NCI-H2029 treated with DMSO at 0.1 percent for 48 hours (cell line): ENCODE measurements at places on chromosomes 3 and 15.

GRCh38 chr15:94375997-94376396 lies 144.6 kb downstream of the MCTP2 start:
- DNase-seq: no peak

GRCh38 chr3:152405915-152406802 lies 137.4 kb downstream of the MBNL1 start:
- DNase-seq: no peak

DNA sequence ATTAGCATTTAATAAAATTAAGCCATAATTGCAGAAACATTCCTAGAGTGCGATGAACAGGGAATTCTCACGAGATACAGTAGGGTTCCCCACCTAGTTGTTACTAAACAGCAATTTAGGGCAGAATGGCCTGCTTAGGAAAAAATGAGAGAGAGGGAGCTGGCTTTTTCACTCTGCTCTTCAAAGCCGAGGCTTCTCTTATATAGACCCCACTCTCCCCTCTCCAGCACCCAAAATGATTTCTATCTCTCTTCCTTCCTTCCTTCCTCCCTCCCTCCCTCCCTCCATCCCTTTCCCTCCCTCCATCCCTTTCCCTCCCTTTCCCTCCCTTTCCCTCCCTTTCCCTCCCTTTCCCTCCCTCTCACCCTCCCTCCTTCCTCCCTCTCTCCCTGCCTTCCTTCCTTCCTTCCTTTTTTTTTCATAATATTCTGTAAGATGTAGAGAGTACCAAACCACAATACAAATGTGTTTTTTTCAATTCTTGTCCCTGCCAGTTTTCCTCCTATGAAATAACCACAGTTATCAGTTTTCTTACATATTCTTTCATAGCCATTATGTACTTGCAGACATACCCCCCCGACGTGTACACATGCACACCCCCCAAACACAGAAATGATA lies 48.1 kb upstream of the ZCWPW2 start:
- DNase-seq: no peak

DNA sequence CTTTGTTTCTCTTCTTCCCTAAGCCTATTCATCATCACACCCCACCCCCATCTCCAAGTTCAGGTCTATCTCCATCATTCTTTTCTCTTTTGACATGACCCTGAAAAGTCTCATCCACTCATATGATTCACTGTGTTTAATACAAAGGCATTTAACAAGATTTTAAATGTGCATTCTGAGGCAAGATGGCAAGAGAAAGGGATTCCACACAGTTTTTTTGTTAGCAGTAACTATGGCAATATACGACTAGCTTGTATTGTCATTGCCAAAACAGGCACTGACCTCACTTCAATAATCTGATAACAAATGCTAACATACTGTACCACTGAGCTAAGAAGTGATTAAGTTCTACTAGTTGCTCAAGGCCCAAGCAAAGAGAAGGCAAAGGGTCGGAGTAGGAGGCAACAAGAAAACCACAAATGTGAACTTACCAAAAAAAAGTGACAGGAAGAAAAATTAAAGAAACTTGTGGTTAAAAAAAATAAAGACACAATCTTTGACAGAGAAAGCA lies 53.2 kb downstream of the FBN1 start:
- no peak for DNase-seq

DNA sequence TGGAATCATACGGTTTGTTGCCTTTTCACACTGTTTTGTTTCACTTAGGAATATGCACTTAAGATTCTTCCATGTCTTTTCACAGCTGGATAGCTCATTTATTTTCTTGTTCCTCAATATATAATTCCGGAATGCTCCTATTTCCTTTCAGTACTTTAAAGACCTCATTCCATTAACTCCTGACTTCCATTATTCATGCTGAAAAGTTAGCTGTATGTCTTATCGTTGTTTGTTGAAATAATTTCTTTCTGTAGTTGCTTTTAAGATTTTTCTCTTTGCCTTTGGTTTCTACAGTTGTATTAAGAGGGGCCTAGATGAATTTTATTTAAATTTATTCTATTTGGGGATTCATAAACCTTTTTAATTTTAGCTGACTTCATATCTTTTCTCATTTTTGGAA lies 122.2 kb downstream of the ANXA2 start:
- DNase-seq: no peak

- no peak for DNase-seq
Measured at GRCh38 chr15:88849376-88850072, 45.8 kb downstream of the HAPLN3 start.

- no peak for DNase-seq
Measured at GRCh38 chr15:35603301-35603700, 57.3 kb upstream of the DPH6 start.

DNA sequence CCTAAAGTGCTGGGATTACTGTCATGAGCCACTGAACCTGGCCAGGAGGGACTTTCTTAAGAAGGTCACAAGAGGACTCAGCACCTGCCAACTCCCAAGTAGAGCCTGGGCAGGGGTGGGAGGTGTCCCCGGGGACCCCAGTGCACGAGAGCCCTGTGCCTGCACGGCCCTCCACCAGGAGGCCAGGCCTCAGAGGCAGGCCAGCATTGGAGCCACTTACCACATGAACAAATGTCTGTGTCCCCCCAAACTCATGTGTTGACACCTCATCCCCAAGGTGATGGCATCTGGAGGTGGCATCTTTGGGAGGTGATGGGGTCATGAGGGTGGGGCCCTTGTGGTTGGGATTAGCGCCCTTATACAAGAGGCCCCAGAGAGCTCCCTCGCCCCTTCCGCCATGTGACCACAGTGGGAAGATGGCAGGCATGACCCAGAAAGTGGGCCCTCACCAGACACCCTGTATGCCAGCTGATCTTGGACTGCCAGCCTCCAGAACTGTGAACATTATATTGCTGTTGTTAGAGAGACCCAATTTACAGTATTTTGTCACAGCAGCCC lies 3.2 kb upstream of the RPUSD3 start:
- DNase-seq: no peak

DNA sequence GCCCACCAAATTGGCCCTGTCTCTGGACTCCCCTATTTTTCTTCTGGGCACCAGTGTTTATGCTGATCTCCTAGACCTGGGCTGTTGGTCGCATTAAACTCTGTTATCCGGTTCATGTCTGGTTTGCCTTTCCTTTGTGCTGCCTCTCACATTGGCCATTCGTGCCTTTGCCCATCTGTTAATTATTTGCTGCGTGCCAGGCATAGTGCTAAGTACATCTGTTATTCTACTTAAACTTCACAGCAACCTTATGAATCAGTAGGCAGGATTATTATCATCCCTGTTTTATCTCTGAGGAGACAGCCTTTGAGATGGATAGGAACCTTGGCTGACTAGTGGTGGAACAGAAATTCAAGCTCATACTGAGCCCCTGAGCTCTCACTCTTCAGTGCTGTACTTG lies 76.0 kb downstream of the THSD4 start:
- DNase-seq: no peak

DNA sequence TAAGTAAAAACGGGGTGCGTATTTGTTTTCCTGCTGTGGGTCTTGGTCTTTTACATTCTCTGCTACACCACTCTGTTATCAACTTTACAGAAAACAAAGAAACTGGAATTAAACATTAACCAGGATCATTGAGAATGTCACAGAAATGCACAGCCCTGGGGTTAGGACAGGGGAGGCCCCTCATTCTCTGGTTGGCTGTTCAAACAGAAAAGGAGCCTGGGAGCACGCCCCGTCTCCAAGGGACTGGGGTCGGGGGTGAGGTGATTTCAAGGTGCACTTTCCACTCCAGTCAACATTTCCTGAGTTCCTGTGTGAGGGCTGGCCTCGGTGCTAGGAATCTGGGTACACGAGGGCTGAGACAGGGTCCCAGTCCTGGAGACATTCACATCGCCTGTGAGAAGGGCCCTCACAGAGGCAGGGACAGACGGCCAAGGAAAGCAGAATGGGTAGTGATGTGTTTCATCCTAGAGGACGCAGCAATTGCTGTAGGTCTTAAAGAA lies 30.3 kb downstream of the CPN2 start:
- DNase-seq: no peak

GRCh38 chr3:110562621-110563020 lies 509.0 kb upstream of the NECTIN3 start:
- no peak for DNase-seq

GRCh38 chr3:167246252-167246651 lies 133.8 kb downstream of the ZBBX start:
- DNase-seq: no peak

DNA sequence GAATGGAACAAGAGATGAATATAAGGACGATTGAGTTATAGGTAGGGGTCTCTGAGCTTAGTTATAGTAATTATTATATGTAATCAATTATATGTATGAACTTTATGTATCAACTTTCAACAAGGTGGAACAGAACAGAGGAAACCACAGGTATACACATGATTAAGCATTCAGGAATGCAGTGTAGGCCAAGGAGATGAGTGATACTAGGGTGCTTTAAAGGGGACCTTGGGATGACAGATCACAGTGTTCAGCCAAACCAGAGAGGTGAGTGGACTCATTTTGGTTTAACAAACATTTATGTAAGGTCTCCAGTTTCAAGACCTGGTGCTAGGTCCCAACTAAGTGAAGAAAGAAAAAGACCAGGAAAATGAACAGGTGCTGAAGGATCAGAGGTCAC lies 895.5 kb downstream of the ROBO2 start:
- DNase-seq: no peak

GRCh38 chr3:55661141-55661540 lies 174.0 kb upstream of the WNT5A start:
- no peak for DNase-seq

DNA sequence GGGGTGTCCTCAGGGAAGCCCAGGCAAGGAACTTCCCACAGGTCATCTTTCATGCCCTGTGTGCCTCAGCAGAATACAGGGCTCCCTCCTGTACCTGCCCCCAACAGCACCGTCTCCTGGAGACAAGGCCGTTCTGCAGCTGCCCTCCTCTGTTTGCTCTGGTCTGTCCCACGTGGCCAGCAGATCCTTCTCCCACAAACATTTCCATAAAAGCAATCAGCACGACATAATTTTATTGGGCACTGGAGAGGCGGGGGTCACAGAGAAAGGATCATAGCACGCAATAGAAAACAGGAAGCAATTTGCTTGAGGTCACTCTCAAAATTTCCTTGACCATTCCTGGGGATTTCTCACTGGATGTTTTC lies 29.4 kb downstream of the STARD5 start:
- no peak for DNase-seq

- DNase-seq: no peak
Measured at GRCh38 chr15:82122746-82123400, 77.1 kb upstream of the MEX3B start.

GRCh38 chr3:132283440-132283839 lies 33.8 kb upstream of the ACP3 start:
- peak; percentile 26 for DNase-seq

DNA sequence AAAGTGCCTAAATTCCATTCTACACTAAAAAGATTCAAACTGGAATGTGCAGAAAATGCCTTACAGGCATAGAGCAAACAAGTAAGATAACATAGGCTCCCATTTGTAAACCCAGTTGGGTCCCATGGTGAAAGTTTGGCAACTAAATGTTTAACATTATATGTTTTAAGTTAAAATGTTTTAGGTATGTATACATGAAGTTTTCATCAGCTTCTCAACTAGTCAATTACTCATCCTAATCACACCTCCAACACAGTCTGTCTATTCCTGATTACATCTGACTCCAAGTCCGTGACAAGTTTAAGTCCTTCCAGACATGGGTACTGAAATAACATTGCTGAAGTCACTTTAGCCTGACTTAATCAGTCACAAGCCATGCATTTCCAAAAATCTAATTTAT lies 25.0 kb downstream of the MYLK start:
- no peak for DNase-seq

GRCh38 chr3:179447251-179447650 lies 4.0 kb downstream of the GNB4 start:
- DNase-seq: no peak

DNA sequence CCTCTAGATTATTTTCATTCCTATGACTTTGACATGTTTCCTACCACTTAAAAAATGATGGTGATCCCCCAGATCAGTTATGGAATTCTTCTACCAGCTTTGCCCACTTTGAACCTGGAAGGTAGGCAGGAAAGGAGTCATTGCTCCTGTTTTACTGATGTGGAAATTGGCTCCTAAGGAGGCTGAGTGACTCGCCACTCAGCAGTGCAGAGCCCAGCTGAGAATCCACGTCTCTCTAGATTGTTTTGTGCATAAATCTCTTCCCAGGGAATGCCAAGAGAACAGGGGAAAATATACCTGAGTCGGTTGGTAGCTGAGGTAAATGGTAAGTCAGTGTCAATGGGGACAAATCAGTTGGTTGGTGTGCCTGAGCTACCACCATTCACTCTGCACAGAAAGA lies 4.7 kb downstream of the LTF start:
- DNase-seq: no peak

GRCh38 chr3:120092474-120092873 lies 1.8 kb downstream of the GSK3B start:
- DNase-seq: no peak

- no peak for DNase-seq
Measured at GRCh38 chr15:73686781-73687256, 2.6 kb downstream of the CD276 start.

- DNase-seq: no peak
Measured at GRCh38 chr15:61759639-61760038, 300.6 kb downstream of the VPS13C start.

GRCh38 chr15:64903326-64903950 lies 8.3 kb upstream of the ANKDD1A start:
- no peak for DNase-seq

GRCh38 chr15:42591238-42591934 lies 16.0 kb downstream of the STARD9 start:
- peak; percentile 5 for DNase-seq

- no peak for DNase-seq
Measured at GRCh38 chr3:172669021-172669420, 41.8 kb downstream of the NCEH1 start.

DNA sequence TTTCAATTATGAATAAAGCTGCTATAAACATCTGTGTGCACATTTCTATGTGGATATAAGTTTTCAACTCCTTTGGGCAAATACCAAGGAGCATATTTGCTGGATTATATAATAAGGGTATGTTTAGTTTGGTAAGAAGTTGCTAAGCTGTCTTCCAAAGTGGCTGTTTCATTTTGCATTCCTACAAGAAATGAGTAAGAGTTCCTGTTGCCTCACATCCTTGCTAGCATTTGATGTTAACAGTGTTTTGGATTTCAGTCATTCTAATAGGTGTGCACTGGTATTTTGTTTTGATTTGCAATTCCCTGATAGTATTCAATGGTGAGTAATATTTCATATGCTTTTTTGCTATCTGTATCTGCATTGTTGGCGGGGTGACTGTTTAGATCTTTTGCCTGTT lies 120.7 kb upstream of the MDFIC2 start:
- DNase-seq: no peak

GRCh38 chr3:118536764-118537163 lies 497.9 kb downstream of the IGSF11 start:
- DNase-seq: no peak

- no peak for DNase-seq
Measured at GRCh38 chr3:177133860-177134815, 63.1 kb downstream of the TBL1XR1 start.

GRCh38 chr3:158160958-158161357 lies 51.1 kb downstream of the RSRC1 start:
- DNase-seq: no peak

DNA sequence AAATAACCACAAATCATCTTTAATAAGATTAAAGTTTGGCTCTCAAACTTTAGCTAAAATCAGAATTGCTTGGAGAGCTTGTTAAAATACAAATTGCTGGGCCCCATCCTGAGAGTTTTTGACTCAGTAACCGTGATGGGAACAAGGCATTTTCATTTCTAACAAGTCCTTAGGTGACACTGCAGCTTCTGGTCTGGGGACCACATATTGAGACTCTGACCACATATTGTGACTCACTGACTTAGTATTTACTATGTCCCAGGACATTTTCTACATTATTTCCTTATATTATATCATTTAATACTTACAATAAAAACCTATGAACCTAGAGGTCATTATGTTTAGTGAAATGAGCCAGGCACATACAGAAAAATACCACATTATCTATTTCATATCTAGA lies 164.5 kb downstream of the ZMAT3 start:
- no peak for DNase-seq
